ENCODE measurements at places on chromosomes 1 and 21.
A peak's percentile ranks its signal among the peaks of the same experiment; 100 is the strongest.

GRCh38 chr1:31548534-31548906 is 27.8 kb upstream of the TINAGL1 start:
- no peak for DNase-seq

- DNase-seq: no peak
These were observed 109.4 kb downstream of the NAV1 start for GRCh38 chr1:201648066-201648906.

- no peak for DNase-seq
These were observed 585.1 kb downstream of the PTPRC start for GRCh38 chr1:199223936-199224335.

DNA sequence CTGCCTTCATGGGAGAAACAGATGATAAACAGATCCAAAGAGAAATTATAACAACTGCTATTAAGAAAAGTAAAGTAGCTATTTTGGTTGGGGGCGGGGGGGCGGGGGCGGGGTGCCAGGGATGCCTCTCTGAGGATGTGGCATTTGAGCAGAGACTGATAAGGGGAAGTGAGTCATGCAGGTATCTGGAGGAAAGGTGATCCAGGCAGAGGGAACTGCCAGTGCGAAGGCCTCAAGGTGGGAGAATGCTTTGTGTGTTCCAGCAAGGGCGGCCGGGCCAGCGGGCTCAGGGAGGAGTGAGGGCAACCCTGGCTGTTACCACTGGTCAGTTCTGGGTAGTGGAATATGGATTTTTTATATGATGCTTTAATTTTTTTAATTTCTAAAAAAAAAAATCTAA is 7.0 kb upstream of the TNFRSF1B start:
- DNase-seq: peak; percentile 40

- no peak for DNase-seq
These were observed 34.1 kb downstream of the ABL2 start for GRCh38 chr1:179195376-179195775.

DNA sequence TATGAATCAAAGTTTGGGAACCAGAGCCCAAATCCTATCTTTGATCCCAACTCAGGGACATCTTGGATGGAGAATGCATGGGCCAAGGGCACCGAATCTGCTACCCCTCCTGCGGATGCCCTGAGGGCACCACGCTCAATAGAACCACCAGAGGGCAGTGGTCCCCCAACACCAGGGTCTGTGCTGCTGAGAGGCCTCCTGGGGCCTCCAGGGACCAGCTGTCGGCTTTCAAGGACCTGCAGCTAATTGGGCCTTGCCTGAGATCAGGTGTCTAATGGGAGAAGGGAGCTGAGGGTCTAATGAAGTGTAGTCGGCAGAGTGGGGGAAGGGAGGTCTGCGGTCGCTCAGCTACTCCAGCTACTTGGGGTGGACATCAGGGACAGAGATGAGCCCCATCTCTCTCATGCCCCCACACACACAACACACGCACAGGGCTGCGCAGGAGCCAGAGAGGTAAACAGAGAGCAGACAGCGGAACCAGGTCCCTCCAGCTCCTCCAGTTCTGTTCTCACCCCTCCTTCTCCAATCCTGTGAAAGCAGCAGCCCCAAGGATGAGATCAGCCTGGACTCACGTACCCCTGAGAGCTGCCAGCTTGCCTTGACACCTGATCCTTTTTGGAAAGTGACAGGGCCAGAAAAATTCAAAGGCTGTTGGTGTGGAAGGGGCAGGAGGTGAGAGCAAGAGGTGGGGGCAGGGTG is 34.9 kb upstream of the PPP1R15B start:
- DNase-seq: peak; percentile 84

DNA sequence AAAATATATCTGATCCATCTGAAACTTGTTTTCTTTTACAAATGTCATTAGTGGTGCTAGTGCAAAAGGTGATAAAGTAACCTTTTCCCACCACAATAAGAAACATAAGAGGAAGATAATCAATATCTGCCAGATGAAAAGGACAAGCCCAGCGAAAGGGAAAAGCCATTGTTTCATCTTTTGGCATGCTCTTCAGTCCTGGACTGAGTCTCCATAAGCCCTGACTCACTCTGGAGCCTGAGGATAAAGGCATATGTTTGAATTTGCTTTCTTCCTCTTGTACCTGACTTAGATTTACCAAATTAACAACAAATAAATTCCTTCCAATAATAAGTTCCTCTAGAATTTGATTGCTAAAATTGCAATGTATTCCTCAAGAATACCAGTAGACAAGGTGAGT is 13.6 kb downstream of the DNAJC11 start:
- no peak for DNase-seq

- no peak for DNase-seq
These were observed 3934.3 kb downstream of the SRGAP2C start for GRCh38 chr1:125119024-125119441.

DNA sequence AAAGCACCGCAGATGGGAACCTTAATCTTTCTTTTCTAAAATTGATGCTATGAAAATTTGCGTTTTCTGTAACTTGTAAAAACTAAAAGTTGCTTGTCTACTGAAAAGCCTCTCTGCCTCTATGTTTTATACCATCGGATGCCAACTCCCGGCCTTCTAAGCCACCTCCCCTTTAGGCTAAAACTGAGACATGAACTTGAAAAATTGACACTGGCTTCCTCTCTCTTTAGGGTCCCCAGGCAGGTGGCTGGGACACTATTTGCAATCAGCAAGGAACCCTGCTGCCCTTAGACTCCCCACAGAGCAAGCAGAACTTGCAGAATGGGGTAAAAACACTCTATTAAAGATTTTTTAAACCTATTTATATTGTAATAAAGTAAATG is 151.1 kb upstream of the CAMK1G start:
- DNase-seq: no peak

DNA sequence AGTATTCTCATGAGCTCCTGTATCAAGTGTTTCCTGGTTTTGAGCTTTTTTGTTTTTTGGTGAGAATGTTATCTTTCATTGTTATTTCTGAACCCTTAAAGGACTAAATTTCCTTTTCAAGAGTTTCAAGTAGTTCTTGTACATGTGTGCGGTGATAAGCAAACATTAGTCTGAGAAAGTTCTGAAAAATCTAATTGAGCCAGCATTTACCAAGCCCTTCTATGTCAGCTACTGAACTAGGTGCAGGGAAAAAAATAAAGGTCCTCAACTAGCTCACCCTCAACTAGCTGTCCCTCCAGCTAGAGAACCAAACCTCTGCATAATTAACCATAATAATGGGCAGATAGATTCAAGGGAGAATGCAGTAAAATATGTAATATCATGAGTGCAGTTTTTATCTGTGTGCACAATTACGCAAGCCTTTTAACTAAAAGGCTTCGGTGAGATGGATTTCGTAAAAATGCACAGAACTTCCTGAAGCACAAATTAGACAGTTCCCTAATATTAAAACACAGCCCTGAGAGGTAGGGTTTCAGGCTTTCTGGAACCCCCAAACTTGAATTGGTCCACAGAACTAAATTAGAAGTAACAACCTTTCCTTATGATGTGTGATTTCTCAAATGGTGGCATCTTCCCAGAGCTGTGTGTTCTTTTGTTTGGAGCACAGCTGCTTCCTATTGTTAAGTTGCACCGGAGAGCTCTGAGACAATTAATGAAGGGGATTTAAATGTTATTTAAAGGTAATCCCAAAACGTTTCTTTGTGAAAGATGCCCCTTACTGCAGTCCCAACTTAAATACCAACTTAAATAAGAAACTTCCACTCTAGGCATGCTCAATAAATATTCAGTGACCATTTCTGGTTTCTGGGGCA is 165.8 kb downstream of the NFIA start:
- no peak for DNase-seq

DNA sequence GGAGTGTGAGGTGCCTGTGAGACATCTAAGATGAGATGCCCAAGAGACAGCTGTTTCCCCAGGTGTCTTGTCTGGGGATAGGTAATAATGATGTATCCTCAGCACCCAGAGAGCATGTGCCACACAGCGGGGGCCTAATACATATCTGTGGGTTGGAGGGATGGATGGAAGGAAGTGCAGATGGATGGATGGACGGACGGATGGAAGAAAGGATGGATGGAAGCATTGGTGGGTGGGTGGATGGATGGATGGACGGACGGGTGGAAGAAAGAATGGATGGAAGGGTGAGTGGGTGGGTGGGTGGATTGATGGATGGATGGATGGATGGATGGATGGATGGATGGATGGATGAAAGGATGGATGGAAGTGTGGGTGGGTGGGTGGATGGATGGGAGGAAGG is 78.5 kb upstream of the EFHD2 start:
- DNase-seq: no peak

- DNase-seq: no peak
These were observed 661.3 kb upstream of the USP24 start for GRCh38 chr1:55876276-55877060.

GRCh38 chr1:27999055-27999454 is 39.3 kb downstream of the XKR8 start:
- no peak for DNase-seq

DNA sequence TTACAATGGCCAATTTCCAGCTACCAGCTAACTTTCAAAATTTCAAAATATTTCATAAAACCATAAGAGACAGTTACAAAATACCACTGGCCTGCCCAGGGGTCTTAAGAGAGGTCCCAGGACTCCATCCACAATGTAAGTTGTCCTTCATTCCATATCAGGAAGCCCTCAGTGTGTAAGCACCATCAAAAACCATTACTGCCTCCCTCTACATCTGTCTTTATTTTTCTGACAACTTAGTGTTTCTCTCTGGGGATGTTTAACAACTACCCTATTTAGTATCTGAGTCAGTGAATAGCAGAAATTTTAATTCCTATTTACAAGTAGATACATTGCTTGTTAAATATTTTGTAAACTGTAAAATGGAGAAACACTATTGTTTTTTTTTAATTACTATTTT is 339.3 kb upstream of the ADAMTS5 start:
- no peak for DNase-seq

GRCh38 chr1:41662765-41663437 is 178.4 kb upstream of the EDN2 start:
- no peak for DNase-seq

- peak; percentile 74 for DNase-seq
These were observed 38.8 kb downstream of the HLCS start for GRCh38 chr21:36927719-36928117.

GRCh38 chr1:23558140-23558871 is 995 bp downstream of the ID3 start:
- peak; percentile 41 for DNase-seq

DNA sequence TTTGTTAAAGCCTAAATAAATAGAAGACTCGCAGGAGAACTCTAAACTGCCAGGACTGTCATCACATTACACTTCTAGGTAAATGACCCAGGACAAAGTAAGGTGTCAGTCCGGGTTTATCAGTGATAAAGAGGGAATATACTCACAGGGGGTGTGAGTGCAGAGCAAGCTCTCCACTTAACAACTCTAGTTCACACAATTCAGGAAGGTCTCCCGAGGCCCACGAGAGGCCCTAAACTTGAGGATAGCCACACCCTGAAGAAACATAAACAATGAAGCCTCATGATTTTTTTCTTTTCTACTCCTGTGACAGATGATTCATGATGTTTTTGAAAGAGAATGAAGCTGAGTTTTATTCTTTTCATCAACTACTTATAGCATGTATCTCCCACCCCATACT is 65.6 kb upstream of the EXO1 start:
- DNase-seq: no peak

DNA sequence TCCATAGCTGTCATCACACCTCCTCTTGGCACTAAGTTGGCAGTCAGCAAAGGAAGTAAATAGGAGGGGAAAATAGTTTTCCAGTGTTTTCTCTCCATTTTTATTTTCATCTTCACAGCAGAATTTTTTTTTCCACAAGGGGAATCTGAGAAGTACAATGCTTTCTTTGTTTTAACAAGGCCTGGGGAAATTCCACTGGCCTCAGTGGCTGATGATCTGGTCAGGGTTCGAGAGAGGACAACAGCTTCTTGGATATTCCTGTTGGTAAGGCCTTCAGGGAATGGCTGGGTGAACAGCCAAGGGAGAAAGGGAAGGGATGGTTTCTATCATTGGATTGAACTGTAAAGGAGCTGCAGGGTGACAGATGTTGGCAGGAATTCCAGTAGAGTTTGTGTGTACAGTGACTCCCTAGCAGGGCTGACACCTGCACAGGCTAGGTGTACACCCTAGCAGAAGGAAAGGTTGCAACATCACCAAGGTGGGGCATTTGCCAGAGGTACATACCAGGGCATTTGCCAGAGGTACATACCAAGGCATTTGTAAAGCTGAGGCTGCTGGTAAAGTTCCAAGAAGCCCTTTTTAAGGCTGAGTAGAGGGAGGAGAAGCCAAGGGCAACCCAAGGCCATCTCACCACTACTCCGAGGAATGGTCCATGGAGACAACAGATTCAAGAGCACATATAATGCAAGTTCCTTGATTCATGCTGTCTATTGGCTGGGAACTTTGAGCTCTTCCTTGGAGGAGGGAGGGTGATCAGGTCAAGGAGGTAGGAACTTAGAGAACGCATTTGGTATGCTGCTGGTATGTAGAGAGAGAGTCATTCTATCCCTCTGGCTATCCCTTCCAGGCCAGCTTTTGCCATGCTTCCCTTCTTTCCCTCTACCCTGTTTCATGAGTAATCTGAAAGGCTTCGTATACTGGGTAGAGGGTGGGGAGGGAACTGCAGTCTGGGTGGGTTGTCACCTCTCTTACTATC is 3.1 kb downstream of the GJA5 start:
- DNase-seq: no peak

DNA sequence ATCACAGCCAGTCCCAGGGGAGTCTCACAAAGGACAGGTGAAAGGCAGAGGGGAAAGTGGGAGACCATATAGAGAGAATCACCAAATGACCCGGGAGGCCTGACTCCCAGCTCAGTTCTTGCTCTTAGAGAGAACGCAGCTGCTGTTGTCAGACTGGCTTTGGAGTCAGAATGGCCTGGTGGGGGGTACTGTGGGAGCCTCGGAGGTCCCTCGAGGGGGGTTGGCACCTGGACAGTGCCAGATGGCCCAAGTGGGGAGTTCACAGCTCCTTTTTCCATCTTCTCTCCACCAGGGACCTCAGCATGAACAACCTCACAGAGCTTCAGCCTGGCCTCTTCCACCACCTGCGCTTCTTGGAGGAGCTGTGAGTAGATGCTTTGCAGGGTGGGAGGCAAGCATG is 31.5 kb downstream of the LGR6 start:
- DNase-seq: no peak

DNA sequence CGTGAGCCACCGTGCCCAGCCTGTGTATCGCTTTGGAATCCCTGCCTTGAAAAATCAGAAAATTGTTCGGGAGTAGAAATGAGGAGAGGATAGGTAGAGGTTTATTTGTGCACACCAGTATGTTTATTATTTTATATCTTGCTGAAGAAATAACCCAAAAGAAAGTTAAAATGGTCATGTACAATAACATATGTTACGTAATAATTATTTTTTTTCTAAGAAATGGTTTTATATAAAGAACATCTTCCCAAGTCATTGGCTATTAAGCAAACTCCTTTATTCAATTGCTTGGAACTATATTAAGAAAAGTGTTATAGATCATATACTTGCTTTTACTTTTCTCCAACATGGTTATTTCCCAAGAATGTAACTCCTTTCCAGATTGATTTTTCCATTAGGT is 171.8 kb downstream of the PHTF1 start:
- DNase-seq: no peak

GRCh38 chr1:57206038-57206437 is 217.8 kb downstream of the DAB1 start:
- no peak for DNase-seq
